Cortex of kidney (tissue), 1 donor: ENCODE measurements at places on chromosomes 6 and 20.

GRCh38 chr6:45756606-45757005 is 259.1 kb downstream of the CLIC5 start:
- no peak for DNase-seq

DNA sequence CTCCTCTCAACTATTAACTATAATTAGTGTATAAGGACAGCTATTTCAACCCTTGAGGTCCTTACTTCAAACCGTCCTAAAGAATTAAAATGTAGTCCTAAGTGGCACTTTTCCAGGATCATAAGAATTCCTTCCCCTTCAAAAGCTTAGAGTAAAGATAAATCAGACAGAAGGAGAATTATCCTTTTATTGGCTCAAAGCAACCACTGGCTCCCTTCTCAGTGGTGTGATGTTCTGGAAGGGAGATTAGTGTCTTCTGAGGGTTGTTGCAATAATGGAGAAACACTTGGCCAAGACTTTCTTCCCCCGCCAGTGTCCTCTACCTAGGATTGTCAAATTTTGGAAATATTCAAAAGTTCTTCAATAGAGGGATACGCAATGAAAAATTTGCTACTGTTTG is 89.1 kb upstream of the PLEKHG1 start:
- no peak for DNase-seq

- no peak for DNase-seq
These were observed 55.4 kb upstream of the MOXD1 start for GRCh38 chr6:132456700-132457143.

DNA sequence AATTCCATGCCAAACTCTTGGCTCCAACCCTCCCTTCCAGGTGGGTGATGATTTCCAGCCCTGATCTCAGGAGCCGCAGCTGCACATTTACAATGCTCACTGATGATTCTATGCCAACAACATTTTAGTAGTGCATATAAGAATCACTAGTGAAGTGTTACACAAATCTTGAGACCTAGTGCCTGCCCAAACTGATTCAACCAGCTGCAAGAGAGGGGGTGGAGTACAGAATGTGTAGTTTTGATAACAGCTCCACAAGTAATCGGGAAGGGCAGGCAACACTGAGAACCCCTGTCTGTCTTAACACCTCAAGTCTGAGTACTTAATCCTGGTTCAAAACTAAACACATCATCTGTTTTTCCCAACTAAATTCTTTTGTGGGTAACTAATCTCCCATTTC is 91.7 kb downstream of the PRDM1 start:
- DNase-seq: no peak

DNA sequence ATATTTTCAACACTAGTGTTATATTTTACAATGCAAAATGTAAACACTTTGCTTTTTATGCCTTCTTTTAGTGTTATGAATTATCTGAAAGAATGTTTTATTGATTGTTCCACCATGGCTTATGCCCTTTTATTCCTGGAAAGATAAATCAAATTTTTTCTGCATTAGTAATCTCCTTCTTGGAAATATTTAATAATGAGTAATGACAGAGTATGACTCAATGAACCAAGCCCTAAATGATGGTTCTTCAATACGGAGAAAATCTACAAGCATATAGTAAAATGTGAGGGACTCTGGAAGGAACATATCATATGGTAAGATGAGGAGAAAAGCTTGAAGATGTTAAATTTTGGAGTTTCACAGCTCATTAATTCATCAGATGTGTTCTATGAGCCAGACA is 929.6 kb downstream of the C6orf118 start:
- no peak for DNase-seq

DNA sequence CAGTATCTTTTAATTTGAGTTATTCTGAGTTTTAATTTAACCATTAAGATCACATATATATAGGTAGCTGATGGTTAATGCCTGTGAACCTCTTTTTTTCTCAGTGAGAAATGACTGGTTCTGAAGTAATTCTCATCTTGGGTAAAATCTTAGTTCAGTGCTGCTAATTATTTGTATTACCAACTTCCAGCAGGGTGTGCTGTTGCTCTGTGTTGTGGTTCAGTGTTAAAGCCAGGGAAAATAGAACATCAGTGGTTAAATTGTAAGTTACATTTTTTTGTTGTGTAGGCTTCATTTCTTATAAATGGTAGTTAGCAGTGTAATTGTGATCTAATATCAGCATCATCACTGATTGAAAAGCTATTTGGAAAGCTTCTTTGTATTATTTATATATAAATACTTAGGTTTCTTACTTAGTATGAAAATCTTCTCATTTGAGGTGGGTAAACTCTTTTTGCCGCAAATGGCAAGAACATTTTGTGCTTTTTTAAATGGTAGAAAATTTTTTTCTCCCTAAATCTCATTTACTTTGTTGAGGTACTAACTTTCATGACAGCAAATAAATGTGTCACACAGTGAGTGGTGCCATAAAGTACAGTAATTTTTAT is 43.7 kb downstream of the CDC5L start:
- DNase-seq: no peak

GRCh38 chr6:4920914-4921410 is 82.9 kb downstream of the RPP40 start:
- no peak for DNase-seq
